A549 treated with AZD2906 at 1 μM for 4 hours (cell line): ENCODE measurements at places on chromosomes 13 and 19. TPM values are rescaled to one million over a fixed set of nuclear protein-coding genes. Genes with fewer than 3 reads are reported as not detected.

ZNF99 gene
- total RNA-seq, result not detected in 5 replicates

LPAR2 gene
- 2.0 to 4.7 TPM (median 4.2 TPM) in 5 replicates for total RNA-seq

INSR gene
- total RNA-seq, result 2.3 to 4.1 TPM (median 3.5 TPM) in 5 replicates

FCER2 gene
- total RNA-seq, result not detected in 5 replicates

ACTL9 gene
- total RNA-seq, result not detected in 5 replicates

ZNF724 gene
- 0.41 to 1.0 TPM (median 0.63 TPM) in 5 replicates for total RNA-seq

ZC3H4 gene
- total RNA-seq, result 18.8 to 25.6 TPM (median 20.7 TPM) in 5 replicates

COMP gene
- 0.18 to 0.39 TPM (median 0.24 TPM) in 5 replicates for total RNA-seq

C19orf81 gene
- 3.5 to 13.4 TPM (median 10.5 TPM) in 5 replicates for total RNA-seq

PCDH20 gene
- not detected in 5 replicates for total RNA-seq

POU4F1 gene
- total RNA-seq, result 0.69 to 0.88 TPM (median 0.78 TPM) in 5 replicates

CGB5 gene
- 0.52 to 1.0 TPM (median 0.68 TPM) in 5 replicates for total RNA-seq

CDC42EP5 gene
- total RNA-seq, result 0.14 to 0.29 TPM (median 0.15 TPM) in 3 of 5 replicates, not detected in the others

ZNF264 gene
- 8.0 to 9.0 TPM (median 8.5 TPM) in 5 replicates for total RNA-seq

WDR88 gene
- total RNA-seq, result 0.20 to 0.28 TPM (median 0.21 TPM) in 3 of 5 replicates, not detected in the others

ZNF66 gene
- not detected in 5 replicates for total RNA-seq

FAM83E gene
- total RNA-seq, result 0.12 to 0.40 TPM (median 0.21 TPM) in 5 replicates

IGFL1 gene
- total RNA-seq, result 1.0 to 2.3 TPM (median 1.9 TPM) in 5 replicates

COLGALT1 gene
- total RNA-seq, result 58.2 to 69.3 TPM (median 67.4 TPM) in 5 replicates

C1QTNF9 gene
- total RNA-seq, result not detected in 5 replicates

CEACAM19 gene
- total RNA-seq, result 7.7 to 12.3 TPM (median 9.2 TPM) in 5 replicates
